Calu3 (cell line): ENCODE measurements at places on chromosomes 7 and 10. TPM values are rescaled to one million over a fixed set of nuclear protein-coding genes. Genes with fewer than 3 reads are reported as not detected.

Gene TMEM184A
- total RNA-seq, result 61.9 and 75.8 TPM in 2 replicates

Gene FAM237B
- not detected in 2 replicates for total RNA-seq

Gene VSTM2A
- total RNA-seq, result not detected in 2 replicates

Gene ZNF37A
- 8.1 and 8.6 TPM in 2 replicates for total RNA-seq

Gene MMRN2
- total RNA-seq, result 0.83 TPM in 1 of 2 replicates, not detected in the other

Gene OR2A42
- not detected in 2 replicates for total RNA-seq

Gene ZFAND2A
- 51.2 and 56.6 TPM in 2 replicates for total RNA-seq

DNA sequence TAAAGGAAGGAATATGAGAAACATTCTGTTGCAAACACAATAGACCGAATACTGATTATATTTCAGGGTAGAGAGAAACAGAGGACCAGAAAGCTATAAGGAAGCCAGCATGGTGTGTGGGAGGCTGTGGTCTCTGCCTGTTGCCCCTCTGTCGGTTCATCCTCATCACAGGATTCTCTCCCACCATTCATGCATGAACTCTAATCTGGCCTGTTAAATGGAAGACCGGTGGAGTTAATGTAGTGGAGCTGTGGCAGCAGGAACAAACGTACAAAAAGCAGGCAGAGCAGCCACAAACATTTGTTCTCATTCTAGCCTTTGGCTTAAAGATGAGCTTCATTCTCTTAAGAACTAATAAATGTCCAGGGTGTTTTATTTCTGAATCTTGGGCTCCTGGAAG lies 902.4 kb downstream of the LRMDA start:
- DNase-seq, result no peak

- DNase-seq, result no peak
Observed at GRCh38 chr7:2554661-2555111, 638 bp downstream of the BRAT1 start.

GRCh38 chr7:116561697-116562483 lies 37.1 kb downstream of the CAV1 start:
- no peak for DNase-seq

- no peak for DNase-seq
Observed at GRCh38 chr10:120415709-120416330, 41.2 kb upstream of the PLPP4 start.

GRCh38 chr7:81816312-81816711 lies 46.5 kb upstream of the HGF start:
- no peak for DNase-seq

GRCh38 chr7:84219310-84219709 lies 24.7 kb upstream of the SEMA3A start:
- no peak for DNase-seq

DNA sequence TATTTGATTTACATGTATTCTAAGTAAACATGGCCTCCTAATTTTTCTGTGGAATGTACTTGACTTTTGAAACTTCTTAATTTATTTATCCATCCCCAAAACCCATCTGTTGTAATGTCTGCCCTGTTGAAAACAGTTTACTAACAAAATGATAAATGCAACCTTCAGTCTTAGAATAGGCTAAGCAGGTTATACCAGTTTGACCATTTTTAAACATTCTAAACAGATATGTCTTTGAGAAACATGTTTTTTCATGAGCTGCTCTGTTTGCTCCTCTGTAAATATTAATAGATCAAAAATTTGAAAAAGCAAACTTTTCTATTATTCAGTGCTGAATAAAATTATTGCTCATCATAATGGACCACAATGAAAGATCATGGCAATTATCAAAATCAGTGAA lies 33.4 kb upstream of the NRBF2 start:
- no peak for DNase-seq

GRCh38 chr10:543862-544822 lies 145.3 kb downstream of the DIP2C start:
- DNase-seq, result no peak

DNA sequence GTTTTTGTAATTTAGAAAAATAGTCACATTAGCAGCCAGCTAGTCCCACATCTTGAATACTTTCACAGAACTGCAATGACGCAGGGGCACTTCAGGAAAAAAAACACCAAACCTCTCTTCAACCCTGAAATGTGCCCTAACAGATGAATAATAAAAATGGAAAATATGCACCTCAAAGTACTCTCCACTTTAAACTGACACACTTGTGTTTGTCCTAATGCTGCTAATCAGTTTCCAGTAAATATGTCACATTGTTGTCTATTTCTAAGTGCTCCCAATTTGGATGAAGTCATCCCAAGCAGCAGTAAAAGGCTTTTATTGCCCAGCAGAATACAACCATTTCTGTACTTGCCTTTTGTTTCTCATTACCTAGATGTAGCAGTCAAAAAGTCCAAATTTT lies 86.7 kb downstream of the PARD3 start:
- DNase-seq, result no peak

DNA sequence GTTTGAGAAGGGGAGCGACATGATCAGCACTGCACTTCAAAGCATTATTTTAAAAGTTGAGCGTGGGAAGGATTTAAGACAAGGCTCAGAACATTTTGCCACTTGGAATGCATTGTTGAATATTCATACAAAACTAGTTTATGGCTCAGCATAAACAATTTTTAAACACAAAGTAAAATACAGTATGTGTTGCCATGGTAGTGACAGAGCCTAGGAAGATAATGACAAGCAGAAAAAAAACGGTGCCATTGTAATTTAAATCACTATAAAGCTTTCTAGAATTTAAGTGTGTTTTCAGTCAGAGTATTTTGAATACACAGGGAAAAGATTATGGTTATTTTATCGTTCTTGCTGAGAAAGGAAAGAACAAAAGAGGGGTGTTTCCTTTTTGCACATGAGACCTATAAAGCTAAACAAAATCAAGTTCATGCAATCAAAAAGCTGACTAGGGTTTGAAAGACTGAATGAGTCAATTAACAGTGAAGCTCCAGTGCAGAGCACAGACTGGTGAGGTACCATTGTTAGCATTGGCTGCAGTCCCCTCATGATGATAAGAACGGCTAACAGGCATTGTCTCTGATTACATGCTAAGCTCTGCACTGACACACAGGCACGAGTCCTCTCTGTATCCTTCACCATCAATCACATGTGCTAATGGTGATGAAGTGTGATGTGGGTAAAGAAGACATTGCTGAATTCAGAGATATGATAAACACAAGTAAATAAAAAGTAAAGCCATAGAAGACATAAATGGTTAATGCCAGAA lies 181.9 kb upstream of the VSTM2A start:
- no peak for DNase-seq

DNA sequence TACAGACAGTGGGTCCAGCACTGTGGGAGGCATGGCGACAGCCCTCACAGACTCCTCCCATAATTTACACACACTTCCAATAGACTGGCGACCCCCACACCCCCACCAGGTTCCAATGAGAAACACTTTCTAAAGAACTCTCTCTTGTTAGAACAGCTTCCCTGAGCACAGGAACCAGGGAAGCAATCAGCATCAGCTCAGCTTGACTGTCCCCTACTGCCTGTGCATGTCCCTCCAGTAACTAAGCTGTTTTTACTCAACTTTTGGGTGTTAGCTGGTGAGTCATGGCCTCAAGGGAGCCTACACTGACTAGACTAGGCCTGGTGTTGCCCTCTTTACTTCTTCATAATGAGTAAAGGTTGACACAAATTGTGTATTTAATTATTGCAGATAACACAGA lies 32.6 kb upstream of the HERPUD2 start:
- DNase-seq, result no peak

DNA sequence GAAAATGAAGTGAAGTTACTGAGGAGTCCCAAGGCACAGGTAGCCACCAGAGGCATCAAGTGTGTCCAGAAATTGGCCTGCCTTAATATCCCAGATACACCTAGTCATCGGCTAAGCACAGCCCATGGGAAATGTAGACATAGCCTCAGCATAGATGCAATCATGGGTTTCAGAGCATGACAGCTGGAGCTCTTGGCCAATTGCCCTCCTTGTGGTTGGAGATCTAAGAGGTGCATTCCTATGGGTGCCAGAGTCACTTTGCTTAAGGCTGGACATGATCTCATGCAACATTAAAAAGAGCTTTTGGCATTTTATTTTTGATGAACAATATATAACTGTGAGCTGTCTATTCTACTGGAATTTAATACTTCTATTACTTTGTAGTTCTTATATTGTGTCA lies 758.0 kb upstream of the LRRTM3 start:
- no peak for DNase-seq

DNA sequence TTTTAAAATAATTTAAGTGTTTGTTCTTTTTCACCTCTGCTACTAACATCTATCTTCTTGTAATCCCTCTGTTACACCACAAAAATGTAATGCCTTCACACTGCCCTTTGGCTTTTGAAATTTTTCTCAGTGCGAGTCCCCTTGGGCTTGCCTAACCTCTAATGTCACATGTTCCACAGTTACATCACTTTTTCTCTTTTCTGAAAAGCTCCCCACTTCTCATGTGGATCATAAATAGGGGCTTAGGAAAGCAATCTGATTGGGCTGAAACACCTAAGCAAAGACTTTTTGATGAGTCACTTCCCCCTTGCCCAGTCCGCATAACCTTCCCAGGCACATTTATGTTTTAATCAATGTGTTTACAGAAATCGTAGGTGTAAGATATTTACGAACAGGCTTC lies 288.2 kb downstream of the IPMK start:
- peak; percentile 39 for DNase-seq

- no peak for DNase-seq
Observed at GRCh38 chr10:49651917-49652316, 27.5 kb upstream of the C10orf53 start.

- no peak for DNase-seq
Observed at GRCh38 chr10:121365566-121365965, 232.7 kb downstream of the FGFR2 start.
